ENCODE measurements at places on chromosomes 6 and 20. TPM values are rescaled to one million over a fixed set of nuclear protein-coding genes. Genes with fewer than 3 reads are reported as not detected.
A peak's percentile ranks its signal among the peaks of the same experiment; 100 is the strongest.

- no peak for DNase-seq
Measured at GRCh38 chr6:11744753-11745152, 33.9 kb downstream of the ADTRP start.

DNA sequence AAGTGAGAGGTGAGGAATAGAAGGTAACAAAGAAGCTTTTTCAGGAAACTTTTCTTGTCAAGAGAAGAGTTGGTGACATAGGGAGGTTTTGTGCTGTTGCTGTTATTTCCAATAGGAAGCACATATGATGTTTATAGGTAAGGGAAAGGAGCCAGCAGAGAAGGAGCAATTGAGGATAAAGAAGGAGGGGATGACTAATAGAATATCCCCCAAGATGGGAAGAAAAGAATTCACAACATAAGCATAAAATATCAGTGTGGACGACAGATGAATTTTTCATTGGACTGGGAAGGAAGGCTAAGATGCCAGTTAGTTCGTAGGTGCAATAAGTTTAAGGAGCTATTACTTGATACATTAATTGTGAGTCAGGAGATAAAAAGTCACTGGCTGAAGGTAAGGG lies 8.5 kb upstream of the BEND6 start:
- DNase-seq, result no peak

DNA sequence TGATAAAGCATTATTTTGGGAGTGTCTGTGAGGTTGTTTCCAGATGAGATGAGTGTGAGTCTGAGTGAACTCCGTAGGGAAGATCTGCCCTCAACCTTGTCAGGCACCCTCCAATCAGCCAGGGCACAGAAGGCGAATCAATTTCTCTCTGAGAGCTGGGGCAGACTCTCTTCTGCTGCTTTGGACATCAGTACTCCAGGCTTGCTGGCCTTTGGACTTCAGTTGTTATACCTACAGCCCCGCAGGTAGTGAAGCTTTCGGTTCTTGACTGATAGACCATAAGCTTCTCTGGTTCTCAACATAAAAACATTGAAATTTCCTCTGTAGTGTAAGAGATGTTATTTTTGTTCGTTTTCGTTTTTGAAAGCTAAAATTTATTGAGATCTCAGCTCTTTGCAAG lies 71.4 kb downstream of the MAFB start:
- DNase-seq, result no peak

- no peak for DNase-seq
Measured at GRCh38 chr6:89172131-89172530, 26.3 kb downstream of the PM20D2 start.

- no peak for DNase-seq
Measured at GRCh38 chr6:39901116-39901655, 33.1 kb downstream of the MOCS1 start.

GRCh38 chr20:22555791-22556564 lies 28.4 kb downstream of the FOXA2 start:
- no peak for DNase-seq

DNA sequence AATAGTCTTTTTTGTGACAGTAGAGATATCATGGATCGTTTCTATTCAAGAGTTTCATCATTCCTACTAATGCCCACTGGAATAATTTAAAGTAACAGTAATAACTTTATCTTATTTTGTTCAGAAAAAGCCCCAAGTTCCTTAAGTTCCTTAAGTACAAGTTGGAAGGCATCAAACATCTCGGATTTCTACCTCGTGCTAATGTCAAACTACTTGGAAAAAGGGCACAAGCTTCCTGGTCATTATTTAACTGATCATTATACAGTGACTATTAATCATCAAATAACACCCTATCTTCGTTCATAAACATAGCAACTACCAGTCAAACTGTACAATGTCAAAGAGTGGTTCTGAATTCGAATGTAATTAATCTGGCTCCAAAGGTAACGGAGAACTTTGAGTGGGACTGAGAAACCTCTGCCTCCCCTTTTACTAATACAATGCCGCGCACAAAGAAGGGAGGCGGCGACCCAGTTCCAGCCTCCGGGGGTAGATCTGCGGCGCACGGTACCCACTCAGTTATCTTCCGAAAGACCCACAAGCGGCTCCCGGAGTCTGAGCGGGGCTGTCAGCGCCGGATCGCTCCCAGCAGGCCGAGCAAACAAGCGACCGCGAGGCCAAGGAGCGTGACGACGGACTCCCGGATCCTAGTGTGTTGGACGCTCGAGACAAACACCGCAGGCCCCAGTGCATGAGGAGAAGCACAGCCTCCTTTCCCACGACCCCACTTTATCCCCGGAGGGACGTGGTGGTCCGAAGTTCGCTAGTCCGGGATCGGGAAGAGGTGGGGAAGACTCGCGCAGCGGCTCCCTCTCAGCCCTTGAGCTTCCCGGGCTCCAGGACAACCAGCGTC lies 716 bp downstream of the SHPRH start:
- DNase-seq, result peak; percentile 73

Gene LRRC1
- 28.9 TPM for total RNA-seq

Gene VARS1
- 104 TPM for total RNA-seq

Gene ECT2L
- total RNA-seq, result 0.07 TPM

Gene RIMS1
- 3.7 TPM for total RNA-seq

Gene MCUR1
- total RNA-seq, result 25.3 TPM

All from type B pancreatic cell (in vitro differentiated cells).